ENCODE measurements at places on chromosomes 7 and 10. TPM values are rescaled to one million over a fixed set of nuclear protein-coding genes. Genes with fewer than 3 reads are reported as not detected.

ZNF786 gene
- total RNA-seq, result 14.7 TPM

CLEC2L gene
- total RNA-seq, result not detected

DNA sequence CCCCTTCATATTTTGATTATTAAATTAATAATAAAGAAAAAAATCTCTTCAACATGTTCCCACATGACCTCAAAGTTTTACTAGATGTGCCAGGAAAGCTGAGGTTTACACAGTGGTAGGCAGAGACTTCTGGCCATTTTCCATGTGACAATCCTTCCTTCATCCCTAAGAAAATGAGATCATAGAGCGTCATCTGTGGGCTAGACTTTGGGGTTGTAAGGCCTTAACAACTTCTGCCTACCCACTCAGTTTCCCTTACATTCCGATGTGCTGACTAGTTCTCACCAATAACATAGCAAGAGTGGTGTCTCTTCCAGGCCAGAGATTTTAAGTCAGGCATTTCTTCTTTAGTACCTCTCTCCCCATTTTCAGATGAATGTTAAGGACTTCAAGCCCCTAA lies 171.1 kb upstream of the PHF14 start:
- no peak overlapping the region for H3K4me3 ChIP-seq
- DNase-seq, result no peak
- no peak overlapping the region for H3K27ac ChIP-seq
- H3K4me1 ChIP-seq, result no peaks in the 10 kb centered on the region
- H3K36me3 ChIP-seq, result no peaks in the 10 kb centered on the region

MTPN gene
- total RNA-seq, result 114 TPM

FEZF1 gene
- not detected for total RNA-seq

- no peak overlapping the region for H3K4me3 ChIP-seq
- H3K27ac ChIP-seq, result no peak overlapping the region
- no peaks in the 10 kb centered on the region for H3K4me1 ChIP-seq
- no peaks in the 10 kb centered on the region for H3K27me3 ChIP-seq
- no peak for DNase-seq
Measured at GRCh38 chr10:74575191-74575720, 251.1 kb upstream of the KAT6B start.

DNA sequence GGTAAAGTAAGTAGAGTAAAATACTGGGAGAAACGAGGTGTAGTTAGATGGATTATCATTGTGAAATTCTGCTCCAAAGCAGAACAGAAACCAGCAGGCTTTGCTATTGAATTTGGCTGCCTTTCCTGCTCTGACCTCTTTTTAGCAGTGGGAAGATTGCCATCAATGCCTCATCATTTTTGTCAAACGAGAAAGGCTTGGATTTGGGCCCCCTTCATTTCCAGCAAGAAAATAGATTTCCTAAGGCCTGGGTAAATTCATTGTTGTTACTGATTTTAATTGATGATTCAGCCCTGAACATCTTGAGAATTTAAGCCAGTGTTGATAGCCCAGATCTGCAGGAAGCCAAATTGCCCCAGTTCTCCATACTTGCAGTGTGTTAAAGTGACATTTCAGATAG lies 35.2 kb upstream of the ASAH2 start:
- no peak for DNase-seq
- H3K27me3 ChIP-seq, result peaks cover 6% of the 10 kb centered on the region
- no peak overlapping the region for H3K4me3 ChIP-seq
- no peaks in the 10 kb centered on the region for H3K4me1 ChIP-seq
- no peak overlapping the region for H3K27ac ChIP-seq
